ENCODE measurements at places on chromosomes 4 and X. TPM values are rescaled to one million over a fixed set of nuclear protein-coding genes. Genes with fewer than 3 reads are reported as not detected.

DNA sequence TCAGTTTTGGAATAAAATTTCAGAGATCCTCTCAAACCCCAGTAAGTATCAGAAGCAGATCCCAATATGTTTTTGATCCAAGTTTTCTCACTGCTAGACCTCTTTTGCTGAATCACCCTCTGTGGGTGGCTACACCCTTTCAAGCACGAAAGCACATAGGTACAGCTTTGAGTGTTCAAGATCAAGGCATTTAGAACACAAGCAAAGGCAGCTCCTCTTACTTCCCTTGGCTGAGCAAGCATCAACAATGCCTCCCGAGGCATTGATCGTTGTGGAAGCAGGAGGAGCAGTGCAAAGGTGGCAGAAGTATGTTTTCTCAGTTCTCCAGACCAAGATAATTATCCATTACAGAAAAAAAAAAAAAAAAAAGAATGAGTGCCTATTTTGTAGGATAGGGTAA lies 72.0 kb upstream of the TSPAN7 start:
- DNase-seq = no peak
- H3K4me1 ChIP-seq = no peaks in the 10 kb centered on the region
- no peaks in the 10 kb centered on the region for H3K27me3 ChIP-seq
- no peak overlapping the region for H3K4me3 ChIP-seq
- peaks cover 3% of the 10 kb centered on the region for H3K36me3 ChIP-seq

DNA sequence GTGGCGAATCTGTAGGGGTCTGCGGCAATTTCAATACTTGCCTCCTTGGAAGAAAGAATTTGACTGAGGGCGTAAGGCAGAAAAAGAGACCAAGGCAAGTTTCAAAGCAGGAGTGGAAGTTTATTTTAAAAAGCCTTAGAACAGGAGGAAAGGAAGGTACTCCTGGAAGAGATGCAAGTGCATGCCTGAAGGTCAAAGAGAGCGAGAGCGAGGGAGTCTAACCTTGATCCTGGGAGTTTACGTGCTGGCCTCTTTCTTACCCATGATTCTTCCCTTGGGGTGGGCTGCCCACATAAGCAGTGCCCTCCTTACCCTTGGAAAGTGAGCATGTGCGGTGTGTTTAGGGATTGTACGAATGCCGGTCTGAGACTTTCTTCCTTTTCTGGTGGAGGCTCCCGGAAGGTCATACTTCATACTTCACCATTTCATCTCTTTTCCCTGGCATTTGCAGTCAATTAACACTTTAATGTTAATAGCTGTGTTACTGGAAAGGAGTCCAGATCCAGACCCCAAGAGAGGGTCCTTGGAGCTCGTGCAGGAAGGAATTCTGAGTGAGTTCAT lies 40.0 kb downstream of the ARSD start:
- H3K4me1 ChIP-seq = peaks cover 9% of the 10 kb centered on the region
- H3K27ac ChIP-seq = no peak overlapping the region
- no peaks in the 10 kb centered on the region for H3K27me3 ChIP-seq
- DNase-seq = no peak
- no peak overlapping the region for H3K4me3 ChIP-seq

GRCh38 chrX:15785176-15785750 lies 5.0 kb upstream of the ZRSR2 start:
- H3K27ac ChIP-seq = no peak overlapping the region
- H3K27me3 ChIP-seq = no peaks in the 10 kb centered on the region
- H3K4me1 ChIP-seq = no peaks in the 10 kb centered on the region
- H3K36me3 ChIP-seq = peaks cover 9% of the 10 kb centered on the region
- no peak for DNase-seq
- no peak overlapping the region for H3K4me3 ChIP-seq

Gene FAM184B
- total RNA-seq = 0.09 TPM

Data from H9 (cell line).